ENCODE measurements at places on chromosomes 2 and 18.
A peak's percentile ranks its signal among the peaks of the same experiment; 100 is the strongest.

GRCh38 chr2:207746131-207746530, 23.6 kb downstream of the FZD5 start:
- peak; percentile 14 for DNase-seq

DNA sequence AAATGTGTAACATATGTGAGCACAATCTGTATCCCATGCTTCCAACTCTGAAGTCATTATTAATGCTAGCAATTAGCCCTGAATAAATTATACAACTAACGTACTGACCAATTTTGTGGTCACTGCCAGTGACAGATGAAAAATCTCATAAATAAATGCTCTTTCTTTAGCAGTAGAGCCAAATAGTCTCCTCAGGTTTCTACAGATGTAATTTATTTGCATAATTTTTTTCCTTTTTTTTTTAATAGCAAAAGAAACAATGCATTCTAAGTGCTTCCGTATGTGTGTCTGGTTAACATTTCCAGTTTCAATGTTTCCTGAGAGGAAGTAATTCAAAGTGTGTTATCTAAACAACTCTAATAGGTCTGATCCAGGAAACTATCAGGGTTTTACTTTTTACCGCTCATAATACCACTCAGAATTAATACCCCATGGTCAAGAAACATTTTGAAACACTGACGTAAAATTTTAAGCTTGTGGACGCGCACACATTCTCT, 108.4 kb downstream of the MEP1B start:
- no peak for DNase-seq

DNA sequence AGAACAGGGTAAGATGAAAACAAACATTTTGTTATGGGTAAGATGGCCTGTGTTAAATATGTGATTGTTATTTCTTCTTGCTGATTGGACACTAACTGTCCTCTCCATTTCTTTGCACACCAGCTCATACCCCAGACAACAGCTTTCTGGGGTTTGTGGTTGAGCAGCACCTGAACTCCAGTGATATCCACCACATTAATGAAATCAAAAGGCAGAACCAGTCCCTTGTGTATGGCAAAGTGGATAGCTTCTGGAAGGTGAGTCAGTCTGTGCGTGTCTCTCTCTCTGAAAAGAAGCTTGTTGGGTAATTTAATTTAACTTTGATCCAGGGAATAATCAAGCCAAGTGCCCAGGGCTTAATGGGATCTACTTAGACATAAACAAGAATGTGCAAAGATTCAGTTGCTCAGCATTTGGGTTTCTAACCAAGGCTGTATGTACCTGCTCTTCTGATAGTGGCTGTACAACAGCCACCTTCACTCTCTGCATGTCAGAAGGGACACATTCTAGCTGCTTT, 108.3 kb downstream of the MGAT5 start:
- DNase-seq: no peak

DNA sequence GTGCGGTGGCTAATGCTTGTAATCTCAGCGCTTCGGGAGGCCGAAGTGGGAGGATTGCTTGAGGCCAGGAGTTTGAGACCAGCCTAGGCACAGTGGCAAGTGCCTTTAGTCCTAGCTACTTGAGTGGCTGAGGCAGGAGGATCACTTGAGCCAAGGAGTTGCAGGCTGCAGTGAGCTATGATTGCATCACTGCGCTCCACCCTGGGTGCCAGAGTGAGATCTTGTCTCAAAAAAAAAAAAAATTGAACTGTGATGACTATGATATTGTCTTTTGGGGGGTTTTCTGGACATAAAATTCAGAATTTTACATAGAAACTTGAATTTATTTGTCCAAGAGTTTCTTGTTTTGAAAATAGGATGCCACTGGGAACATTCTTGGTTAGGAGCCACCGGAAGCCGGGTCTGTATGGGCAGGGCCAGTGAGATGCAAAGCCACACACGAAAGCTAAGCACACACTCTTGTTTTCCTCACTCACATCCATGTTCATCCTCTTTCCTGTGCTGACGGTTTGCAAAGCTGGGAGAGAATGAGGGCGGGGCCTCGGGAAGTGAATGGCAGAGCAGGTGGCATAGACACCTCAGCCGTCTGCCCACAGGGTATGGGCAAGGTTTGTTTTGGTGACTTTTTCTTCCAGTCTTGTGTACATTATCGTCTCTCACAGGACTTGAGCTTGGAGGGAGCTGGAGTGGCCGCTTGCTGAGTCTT, 12.6 kb downstream of the AGAP1 start:
- DNase-seq: no peak

- DNase-seq: no peak
These were observed 4.0 kb downstream of the SNORC start for GRCh38 chr2:232873909-232874641.

All from NK-92 treated with Interleukin-12 subunit alpha and Interleukin-12 subunit beta, amount 100 ng/mL, for 24 hours (cell line).